ENCODE measurements at places on chromosomes 2 and 18.

DNA sequence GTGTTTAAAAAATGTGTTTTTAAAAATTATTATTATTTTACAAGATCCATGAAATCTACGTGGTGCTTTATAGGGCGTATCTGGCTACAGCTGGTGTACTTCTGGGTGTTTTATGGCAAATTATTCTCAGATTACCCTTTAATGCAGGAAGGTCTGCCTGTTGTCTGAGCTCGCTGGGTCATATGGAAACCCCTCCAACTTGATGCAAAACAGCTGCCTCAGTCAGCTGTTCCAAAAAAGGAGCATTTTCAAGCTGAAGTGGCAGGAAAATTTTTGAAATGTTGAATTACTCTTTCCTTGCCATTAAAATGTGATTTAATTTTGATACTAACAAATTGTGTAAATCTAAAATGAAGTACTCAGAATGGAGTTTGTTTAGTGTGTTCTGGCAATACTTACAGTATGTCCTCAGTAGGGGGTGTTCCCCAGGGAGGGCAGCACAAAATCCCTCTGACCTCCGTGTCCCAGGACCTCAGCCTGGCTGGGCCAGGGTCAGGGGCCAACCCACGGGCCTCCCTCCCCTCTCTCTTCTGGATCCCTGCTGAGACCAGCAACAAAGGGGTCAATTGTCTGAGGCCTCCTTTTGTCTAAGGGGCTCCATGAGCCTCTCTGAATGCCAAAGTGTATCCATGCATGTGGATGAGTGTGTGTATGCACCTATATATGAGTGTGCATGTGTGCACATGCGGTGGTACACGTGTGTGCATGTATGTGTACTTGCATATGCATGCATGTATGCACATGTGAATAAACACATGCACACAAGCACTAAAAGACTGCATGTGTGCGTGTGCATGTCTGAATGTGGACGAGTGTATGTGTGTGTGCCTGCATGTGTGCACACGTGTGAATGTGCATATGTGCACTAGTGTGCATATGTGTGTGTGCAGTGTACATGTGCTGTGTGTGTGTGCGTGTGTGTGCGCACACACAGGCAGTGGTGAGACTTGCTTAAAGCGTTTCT lies 105.4 kb downstream of the ACOXL start:
- no peaks in the 10 kb centered on the region for H3K36me3 ChIP-seq
- peaks cover 10% of the 10 kb centered on the region for H3K27me3 ChIP-seq
- H3K4me3 ChIP-seq: no peak overlapping the region
- DNase-seq: no peak
- H3K4me1 ChIP-seq: no peaks in the 10 kb centered on the region
- no peak overlapping the region for H3K27ac ChIP-seq

GRCh38 chr2:219530048-219530963 lies 13.3 kb downstream of the CHPF start:
- DNase-seq: no peak
- H3K4me1 ChIP-seq: no peaks in the 10 kb centered on the region
- no peak overlapping the region for H3K4me3 ChIP-seq
- H3K36me3 ChIP-seq: no peaks in the 10 kb centered on the region
- H3K27me3 ChIP-seq: peaks cover 22% of the 10 kb centered on the region
- no peak overlapping the region for H3K27ac ChIP-seq

DNA sequence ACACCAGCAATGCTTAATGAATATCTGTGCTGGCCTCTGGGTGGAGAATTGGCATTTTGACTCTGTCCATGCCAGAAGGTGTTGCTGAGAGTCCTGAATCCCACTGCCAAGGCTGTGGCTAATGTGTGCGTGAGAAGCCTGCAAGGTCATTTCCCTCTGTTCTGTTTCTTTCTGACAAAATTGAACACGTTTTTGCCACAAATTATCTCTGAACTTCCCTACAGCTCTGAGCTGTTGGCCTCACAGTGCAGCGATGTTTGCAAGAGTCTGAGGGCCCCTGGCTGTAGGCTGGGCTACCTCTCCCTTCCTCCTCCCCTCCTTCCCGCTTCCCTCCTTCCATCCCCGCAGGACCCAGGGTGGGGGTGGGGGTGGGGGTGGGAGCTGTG lies 154.1 kb upstream of the HS6ST1 start:
- no peaks in the 10 kb centered on the region for H3K4me1 ChIP-seq
- H3K36me3 ChIP-seq: no peaks in the 10 kb centered on the region
- no peak overlapping the region for H3K27ac ChIP-seq
- no peak for DNase-seq

GRCh38 chr2:104818264-104818663 lies 35.7 kb upstream of the POU3F3 start:
- no peaks in the 10 kb centered on the region for H3K4me1 ChIP-seq
- H3K4me3 ChIP-seq: no peak overlapping the region
- H3K36me3 ChIP-seq: no peaks in the 10 kb centered on the region
- DNase-seq: no peak

GRCh38 chr18:12030670-12031069 lies 49.4 kb downstream of the IMPA2 start:
- H3K27me3 ChIP-seq: no peaks in the 10 kb centered on the region
- DNase-seq: no peak
- H3K36me3 ChIP-seq: no peaks in the 10 kb centered on the region
- no peak overlapping the region for H3K27ac ChIP-seq
- H3K4me1 ChIP-seq: peaks cover 9% of the 10 kb centered on the region
- H3K4me3 ChIP-seq: no peak overlapping the region

DNA sequence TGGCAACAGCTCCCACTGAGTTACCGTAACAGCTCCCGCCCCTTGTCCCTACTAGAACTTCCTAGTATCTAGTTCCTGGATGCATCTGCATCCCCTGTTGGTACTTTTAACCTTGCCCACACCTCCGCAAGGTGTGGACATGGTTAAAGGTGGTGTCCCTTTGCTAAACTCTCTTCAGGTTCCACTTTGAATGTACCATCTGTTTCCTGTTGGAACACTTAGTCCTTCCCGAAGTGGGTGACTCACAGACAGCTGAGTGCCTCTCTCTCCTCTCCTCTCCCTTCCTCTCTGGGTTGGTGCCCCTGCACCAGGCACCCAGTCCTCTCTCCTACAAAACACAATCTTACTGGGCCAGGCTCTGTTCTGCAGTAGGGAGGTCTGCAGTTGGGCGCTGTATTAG lies 19.6 kb upstream of the REL start:
- no peaks in the 10 kb centered on the region for H3K36me3 ChIP-seq
- no peak overlapping the region for H3K27ac ChIP-seq
- peaks cover 2% of the 10 kb centered on the region for H3K4me1 ChIP-seq
- DNase-seq: no peak

- no peaks in the 10 kb centered on the region for H3K27me3 ChIP-seq
- no peak overlapping the region for H3K4me3 ChIP-seq
- no peaks in the 10 kb centered on the region for H3K36me3 ChIP-seq
- no peak overlapping the region for H3K27ac ChIP-seq
- DNase-seq: no peak
- H3K4me1 ChIP-seq: no peaks in the 10 kb centered on the region
These were observed 1550.8 kb upstream of the PIK3C3 start for GRCh38 chr18:40404284-40404683.
